ENCODE measurements at places on chromosomes 7 and 10. TPM values are rescaled to one million over a fixed set of nuclear protein-coding genes. Genes with fewer than 3 reads are reported as not detected.

Gene CALML5
- total RNA-seq: not detected

Gene CLEC5A
- not detected for total RNA-seq

Gene SLC39A12
- total RNA-seq: not detected

Gene SPDYE6
- not detected for total RNA-seq

Gene DLX5
- total RNA-seq: not detected
